ENCODE measurements at places on chromosomes 13 and 19.

DNA sequence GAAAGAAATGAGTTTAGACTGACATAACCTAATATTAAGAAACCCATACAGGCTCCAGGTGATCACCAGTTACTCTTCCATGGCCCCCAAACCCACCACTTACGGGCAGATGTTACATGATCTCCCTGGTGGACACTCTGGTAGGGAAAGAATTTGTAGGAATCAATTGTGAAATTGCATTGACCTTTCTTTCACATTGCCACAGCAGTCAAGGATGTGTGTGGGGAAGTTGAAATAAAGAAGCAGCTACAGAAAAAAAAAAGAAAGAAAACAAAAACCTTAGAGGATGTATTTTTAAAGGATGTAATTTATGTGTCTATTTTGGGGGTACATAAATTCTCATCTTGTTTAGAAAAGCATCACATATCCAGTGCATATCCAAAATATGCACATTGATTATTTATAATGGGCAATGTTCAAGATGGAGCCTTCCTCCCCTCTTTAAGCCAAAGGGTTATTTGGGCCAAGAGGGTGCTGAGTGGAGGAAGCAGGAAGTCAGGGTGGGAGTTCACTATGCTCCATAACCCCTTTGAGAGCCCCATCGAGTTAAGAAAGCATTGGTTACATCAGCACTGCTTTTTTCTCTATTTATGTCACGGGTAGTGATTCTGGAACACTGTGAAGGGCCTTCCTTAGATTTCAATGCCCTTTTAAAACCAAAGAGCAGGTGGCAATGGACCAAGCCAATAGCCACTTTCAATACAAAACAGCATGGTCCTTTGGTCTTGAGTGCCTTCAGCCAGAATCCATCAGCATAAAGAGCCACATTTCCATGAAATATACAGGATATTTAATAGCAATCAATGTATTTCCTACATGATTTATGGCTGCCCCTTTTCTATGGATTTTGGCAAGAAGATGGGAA is 169.6 kb downstream of the LACC1 start:
- DNase-seq = no peak

- no peak for DNase-seq
Measured at GRCh38 chr19:31144075-31144870, 205.0 kb downstream of the TSHZ3 start.

DNA sequence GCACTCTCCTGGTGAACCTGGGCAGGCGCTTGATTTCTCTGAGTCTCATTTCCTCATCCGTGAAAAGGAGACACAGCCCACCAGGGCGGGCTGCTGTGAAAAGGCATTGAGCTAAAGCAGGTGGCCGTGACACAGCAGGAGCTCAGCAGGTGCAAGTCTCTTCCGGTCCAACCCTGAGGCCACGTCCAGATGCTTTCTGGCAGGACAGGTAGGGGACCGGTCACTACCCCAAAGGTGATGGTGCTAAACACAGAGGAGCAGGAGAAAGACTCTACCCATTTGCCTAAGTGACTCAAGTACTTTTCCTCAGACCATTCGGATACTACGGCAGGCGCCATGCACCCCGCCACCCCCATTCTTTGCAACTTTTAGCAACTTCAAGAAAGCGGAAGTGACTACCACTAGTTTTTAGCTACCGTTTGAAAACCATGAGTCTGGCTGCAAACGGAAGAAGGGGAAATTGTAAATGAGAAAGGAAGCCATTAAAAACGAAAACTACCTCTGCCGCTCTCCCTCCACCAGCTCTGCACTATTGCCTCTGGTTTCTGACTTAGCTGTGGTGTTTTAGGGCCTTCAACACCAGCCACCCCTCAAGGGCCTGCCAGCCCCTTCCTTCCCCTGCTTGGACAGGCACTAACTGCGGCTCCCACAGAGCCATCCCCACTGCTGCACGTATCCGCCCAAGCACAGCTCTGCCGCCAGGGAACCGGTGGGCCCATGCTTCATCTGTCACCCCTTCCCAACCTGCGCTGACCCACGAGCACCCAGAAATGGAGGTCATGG is 4.8 kb downstream of the PPP6R1 start:
- no peak for DNase-seq

- DNase-seq = peak; percentile 55
Measured at GRCh38 chr19:15672580-15673175, at the start of gene CYP4F12. Gene CYP4F12, plus strand, starts transcription at chr19:15673087. Its CDS starts 443 bp downstream, at chr19:15673530.

DNA sequence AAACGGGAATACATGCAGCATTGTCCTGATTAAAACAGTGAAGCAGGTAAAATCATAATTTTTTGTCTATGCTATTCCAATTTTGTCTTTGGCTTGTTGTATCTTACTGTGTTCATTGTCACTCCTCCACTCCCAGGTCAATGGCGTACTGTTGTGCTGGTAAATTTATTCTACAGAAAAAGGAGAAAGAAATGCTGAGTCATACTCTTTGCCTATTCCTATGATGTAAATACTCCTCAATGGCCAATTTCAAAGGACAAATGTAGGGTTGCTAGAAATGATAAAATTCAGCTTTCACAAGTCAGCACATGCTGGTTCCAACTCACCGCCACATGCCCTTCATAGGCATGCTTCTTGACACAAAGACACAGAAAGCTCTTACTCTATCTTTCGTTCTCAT is 694.4 kb upstream of the PCDH20 start:
- no peak for DNase-seq

DNA sequence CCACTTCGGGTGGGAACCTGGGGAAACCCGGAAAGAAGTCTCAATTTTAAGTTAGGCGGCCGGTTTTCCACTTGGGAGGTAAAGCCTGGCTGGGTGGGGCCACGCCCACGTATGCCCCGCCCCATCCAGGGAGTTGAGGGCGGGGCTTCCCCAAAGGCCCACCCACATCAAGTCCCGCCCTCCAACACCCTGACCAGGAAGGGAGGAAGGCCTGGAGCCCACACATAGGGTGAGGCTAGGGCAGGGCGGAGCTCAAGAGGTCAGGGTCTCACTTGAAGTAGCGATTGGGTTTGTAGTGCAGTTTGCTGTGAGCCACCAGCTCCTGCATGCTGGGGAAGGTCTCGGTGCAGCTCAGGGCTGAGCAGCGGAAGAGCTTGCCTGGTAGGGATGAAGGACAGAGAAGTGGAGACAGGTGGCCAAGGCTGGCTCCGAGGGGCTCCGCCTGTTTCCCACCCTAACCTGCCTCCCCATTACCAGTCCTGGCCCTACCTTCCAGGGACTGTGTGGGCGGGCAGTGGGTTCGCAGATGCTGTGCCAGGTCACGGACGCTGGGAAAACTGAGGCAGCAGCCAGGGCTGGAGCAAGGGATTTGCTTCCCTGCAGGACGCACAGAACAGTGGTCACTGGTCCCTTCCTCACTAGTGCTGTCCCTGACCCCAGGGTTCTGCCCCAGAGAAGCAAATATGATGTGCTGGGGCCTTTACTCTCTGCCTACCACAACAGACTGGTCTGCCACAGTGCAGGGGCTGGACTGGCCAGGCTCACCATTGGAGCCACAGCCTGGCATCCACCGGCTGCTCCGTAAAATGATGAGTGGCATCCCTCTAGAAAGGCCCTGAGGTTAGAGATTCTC is 1.6 kb downstream of the ZNF414 start:
- no peak for DNase-seq

- DNase-seq = no peak
Measured at GRCh38 chr13:55087085-55087484, 2053.6 kb upstream of the PRR20A start.

GRCh38 chr19:12202250-12202649 is 39.4 kb downstream of the ZNF136 start:
- DNase-seq = no peak

Data from omental fat pad (tissue), 4 donors.